ENCODE measurements at places on chromosomes 7 and 10.

- DNase-seq: no peak
Measured at GRCh38 chr7:27157702-27158431, 1.4 kb upstream of the HOXA7 start.

DNA sequence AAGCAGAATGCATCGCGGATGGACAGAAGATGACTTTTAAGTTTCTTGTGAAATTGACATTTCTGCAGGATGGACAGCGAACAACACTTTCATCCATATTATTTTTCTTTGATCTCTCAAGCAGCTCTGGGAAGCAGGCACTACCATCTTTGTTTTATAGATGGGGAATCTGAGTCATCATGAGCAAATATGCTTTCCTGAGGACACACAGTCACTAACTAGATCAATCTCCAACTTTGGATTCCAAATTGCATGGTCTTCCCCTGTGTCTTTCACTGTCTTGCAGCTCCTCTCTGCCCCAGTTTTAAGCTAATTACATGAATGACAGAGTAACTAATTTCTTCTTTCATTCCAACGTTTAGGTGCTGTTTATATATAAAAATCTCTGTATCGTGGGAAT is 201.5 kb downstream of the ADAM12 start:
- DNase-seq: no peak

- DNase-seq: no peak
Measured at GRCh38 chr10:56632537-56632936, 271.5 kb upstream of the ZWINT start.

- DNase-seq: peak; percentile 48
Measured at GRCh38 chr7:151796091-151796870, 80.6 kb downstream of the PRKAG2 start.

DNA sequence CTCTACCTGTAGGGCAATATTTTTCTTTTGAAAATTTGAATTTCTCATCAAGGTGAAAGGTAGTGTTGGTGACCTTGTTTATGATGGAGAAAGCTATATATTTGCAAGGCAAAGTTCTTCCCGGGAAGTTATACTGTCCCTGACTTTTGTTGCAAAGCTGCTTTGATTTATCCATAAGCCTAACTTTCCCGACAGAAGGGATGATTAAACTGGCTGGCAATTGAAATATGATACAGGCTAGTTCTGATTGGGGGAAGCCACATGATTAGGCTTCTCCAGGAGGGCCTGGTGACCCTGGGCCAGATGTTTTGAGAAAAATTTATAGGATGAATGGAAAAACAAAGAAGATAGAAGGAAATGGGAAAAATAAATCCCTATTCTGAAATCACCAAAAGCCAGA is 215.5 kb downstream of the ACTR3B start:
- DNase-seq: no peak

DNA sequence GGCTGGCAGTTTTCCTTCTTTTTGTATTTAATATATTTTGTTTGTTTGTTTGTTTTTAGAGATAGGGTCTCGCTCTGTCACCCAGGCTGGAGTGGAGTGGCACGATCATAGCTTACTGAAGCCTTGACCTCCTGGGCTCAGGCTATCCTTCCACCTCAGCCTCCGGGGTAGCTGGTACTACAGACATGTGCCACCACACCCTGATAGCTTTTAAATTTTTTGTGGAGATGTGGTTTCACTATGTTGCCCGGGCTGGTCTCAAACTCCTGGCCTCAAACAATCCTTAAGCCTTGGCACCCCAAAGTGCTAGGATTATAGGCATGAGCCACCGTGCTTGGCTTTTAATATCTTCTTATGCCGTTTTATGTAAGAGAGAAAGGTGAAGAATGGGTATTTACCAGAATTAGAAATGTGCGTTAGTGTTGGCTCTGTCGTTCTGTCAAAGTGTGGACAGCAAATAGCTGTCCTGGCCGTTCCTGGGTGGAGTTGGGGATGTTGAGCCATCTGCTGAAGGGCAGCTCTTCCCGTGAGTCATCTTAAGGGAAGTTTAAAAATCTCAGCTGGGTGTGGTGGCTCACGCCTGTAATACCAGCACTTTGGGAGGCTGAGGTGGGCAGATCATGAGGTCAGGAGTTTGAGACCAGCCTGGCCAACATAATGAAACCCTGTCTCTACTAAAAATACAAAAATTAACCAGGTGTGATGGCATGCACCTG is 14.8 kb downstream of the OGDH start:
- peak; percentile 18 for DNase-seq

DNA sequence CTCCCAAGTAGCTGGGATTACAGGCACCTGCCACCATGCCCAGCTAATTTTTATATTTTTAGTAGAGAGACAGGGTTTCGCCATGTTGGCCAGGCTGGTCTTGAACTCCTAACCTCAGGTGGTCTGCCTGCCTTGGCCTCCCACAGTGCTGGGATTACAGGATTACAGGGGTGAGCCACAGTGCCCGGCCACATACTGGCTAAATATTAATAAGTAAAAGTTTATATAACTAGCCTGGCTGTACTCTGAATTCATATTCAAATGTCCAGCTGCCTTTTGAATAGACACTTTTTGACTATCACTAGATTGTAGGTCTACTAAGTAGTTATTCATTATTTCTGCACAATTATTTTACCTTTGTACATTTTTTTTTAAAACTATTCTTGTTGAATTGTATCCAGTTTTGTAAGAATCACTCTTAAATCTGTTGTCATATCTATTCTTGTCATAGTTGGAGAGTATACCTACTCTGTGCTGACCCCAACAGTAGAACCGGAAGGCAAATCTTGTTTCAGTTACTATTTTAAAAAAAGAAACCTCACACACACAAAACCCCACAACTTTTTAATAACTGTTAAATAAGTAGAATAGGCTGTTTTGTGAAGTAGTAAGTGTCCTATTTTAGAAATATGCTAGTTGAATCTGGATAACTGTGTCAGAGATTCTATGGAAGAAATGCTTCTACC is 29.6 kb downstream of the MINPP1 start:
- no peak for DNase-seq

- no peak for DNase-seq
Measured at GRCh38 chr7:137306748-137307147, 36.8 kb downstream of the PTN start.

DNA sequence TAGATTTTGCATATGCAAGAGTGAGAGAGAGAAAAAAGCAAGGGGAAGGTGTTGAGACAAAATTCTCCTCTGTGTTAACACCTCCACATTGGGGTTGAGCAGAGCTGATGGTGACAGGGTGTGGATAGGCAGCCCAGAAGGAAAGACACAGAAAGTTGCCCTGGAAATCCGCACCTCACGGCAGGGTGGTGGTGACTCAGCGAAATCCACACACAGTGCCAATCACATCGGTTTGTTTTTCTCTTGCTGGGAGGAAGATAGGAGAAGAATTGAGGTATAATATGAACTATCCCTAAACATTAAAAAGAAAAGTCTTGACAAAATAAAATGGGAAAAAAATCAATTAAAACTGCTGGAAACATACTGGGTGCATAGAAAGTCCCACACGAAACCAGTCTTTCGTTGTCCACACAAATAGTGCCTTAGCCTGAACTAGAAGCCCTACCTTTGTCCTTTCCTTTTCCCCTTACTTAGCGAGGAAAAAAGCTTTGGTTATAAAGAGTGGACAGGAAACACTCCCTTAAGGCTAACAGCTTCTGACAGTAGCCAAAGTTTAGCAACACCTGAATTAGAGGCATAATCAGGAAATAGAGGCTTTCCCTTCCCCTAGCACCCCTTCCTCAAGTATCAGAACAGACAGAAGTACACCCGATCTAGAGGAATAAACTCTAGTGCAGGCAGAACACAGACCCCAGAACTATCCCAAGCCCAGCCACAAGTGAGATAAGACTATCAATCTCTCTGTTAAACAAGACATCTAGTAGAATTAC is 39.2 kb upstream of the DNAJC1 start:
- no peak for DNase-seq

DNA sequence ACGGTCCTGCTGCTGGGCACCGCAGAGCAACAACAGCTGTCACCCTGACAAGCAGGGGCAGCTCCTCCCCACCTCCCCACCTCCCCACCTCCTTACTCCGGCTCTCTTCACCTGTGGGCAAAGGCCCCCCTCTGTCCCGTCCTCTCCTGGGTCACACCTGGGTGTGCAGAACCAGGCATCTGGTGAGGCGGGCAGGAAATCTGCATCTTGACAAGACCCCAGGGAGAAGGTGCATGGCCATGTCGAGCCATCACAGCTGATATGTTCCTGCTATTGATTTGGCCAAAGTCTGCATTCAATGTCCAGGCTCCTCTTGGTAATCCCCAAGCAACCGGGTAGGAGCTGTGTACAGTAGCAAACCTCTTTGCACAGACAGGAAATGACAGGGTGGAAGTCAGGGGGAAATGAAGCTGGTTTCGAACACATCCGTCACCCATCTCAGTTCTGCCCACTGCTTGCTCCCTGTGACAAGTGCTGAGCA is 554.2 kb downstream of the DNAJB6 start:
- no peak for DNase-seq

GRCh38 chr10:106795619-106796018 is 368.9 kb downstream of the SORCS1 start:
- no peak for DNase-seq

GRCh38 chr10:3624367-3624766 is 160.6 kb downstream of the KLF6 start:
- peak; percentile 80 for DNase-seq

- no peak for DNase-seq
Measured at GRCh38 chr7:55437375-55437774, 72.2 kb downstream of the LANCL2 start.

GRCh38 chr7:95220328-95220727 is 104.0 kb downstream of the PON1 start:
- DNase-seq: no peak

DNA sequence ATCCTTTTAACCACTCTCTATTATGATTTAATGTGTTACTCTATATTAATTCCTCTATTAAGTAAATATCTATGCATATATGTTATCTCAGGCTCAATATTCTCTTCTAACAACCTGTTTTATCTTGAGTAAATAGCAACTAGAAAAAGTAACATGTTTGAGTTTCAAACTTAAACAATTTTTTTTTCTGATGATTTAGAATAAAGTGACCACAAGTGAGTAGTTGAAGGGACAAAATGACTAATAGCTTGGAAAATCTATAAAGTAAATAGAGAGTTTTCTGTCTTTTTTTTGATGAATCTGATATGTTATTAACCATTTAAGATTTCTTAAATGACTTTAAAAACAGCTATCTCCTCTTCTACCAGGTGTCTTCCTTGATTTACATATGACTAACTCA is 483.8 kb downstream of the TFEC start:
- no peak for DNase-seq

DNA sequence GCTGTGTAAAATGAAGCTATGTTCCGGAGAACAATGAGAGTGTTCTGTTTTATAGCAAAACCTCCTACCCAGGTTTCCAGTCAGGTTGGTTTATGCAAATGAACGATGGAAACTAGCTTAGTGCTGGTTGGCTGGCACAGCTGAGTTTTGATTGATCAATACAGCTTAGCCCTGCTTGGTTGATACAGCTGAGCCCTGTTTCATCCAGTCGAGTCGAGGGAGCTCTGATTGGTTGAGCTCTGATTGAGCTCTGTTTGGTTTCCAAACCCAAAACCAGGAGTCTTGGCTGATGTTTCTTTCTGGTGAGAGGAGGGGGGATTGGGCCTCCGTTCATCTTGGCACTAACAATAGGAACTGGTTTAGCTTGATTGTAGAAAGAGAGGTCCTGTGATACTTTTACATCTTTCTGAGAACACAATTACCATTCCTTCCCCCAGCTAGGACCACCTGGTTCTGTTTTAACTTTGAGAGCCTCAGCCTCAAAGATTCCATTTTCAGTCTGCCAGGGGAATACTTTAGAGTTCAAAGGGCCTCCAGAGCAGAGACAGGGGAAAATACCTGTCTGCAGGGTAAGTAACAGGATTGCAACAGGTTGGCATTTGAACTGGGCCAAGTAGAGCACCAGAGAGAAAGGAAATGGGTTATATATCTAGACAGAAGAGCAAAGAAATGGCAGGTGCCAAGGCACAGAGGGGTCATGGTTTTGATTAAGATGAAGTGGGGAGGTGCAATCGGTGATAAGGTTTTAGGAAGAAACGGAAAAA is 210.9 kb downstream of the GRM8 start:
- DNase-seq: no peak

GRCh38 chr10:110860576-110861241 is 11.0 kb upstream of the PDCD4 start:
- DNase-seq: no peak

DNA sequence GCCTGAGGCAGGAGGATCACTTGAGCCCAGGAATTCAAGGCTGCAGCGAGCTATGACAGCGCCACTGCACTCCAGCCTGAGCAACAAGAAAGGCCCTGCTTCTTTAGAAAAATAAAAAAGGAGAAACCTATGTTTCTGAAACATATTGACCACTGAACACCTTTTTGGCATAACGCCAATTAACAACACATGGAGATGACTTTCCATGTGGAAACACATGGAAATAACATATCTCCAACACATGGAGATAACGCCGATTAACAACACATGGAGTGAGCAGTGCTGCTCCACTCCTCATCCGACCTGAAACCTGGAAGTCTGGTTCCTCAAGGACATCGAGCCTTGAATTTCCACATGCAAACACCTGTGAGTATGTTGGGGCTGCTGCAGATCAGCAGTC is 126.9 kb downstream of the KCNMA1 start:
- no peak for DNase-seq

- peak; percentile 39 for DNase-seq
Measured at GRCh38 chr10:27865221-27865635, 119.6 kb upstream of the MKX start.

DNA sequence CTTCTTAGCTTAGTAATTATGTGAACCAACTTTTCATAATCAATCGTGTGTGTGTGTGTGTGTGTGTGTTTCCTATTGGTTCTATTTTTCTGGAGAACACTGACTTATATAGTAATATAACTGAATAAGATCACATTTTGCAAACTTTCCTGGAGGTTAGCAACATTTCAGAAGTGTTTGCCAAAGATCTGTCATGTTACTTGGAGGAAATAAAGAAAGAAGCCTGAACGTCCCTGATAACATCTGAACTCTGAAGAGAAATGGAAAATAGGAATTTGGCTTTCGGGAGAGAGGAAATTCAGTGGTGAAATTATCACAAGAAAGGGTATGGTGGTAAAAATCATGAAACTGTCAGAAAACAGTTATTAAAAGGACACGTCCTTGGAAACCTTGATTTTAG is 984.4 kb upstream of the AUTS2 start:
- DNase-seq: peak; percentile 8

- DNase-seq: no peak
Measured at GRCh38 chr10:128367807-128368206, 241.6 kb upstream of the MKI67 start.

DNA sequence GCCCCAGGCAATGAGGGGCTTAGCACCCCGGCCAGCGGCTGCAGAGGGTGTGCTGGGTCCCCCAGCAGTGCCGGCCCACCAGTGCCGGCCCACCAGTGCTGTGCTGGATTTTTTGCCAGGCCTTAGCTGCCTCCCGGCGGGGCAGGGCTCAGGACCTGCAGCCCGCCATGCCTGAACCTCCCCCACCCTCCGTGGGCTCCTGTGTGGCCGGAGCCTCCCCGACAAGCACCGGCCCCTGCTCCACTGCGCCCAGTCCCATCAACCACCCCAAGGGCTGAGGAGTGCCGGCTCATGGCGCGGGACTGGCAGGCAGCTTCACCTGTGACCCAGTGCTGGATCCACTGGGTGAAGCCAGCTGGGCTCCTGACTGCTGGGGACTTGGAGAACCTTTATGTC is 3.5 kb upstream of the ACSL5 start:
- no peak for DNase-seq

- DNase-seq: no peak
Measured at GRCh38 chr10:122974023-122974422, 6.2 kb upstream of the PSTK start.

- DNase-seq: peak; percentile 39
Measured at GRCh38 chr7:137421366-137421765, 77.8 kb upstream of the PTN start.
